ENCODE measurements at places on chromosomes 13 and 19.

DNA sequence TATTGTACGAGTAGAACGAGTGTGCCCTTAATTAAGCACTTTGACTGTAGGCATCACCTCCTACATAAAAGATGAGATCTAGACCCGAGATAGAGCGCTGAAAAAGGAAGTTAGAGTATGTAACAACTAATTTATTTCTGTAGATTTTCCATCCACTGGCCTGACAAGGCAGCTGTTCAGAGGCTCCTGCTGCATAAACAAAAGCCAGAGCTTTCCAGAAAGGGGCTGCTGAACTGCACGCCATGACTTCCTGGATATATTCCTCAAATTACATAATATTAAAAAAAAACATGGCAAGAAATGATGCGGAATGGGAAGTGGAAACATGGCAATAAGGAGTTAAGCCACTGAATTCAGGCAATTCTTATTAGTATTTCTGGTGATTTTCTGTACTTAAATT lies 89.7 kb downstream of the AKAP11 start:
- DNase-seq: no peak

GRCh38 chr19:51097166-51097738 lies 11.0 kb downstream of the CTU1 start:
- DNase-seq: peak; percentile 79

- no peak for DNase-seq
These were observed 19.4 kb downstream of the CNFN start for GRCh38 chr19:42370626-42371175.

GRCh38 chr13:112978561-112979405 lies 9.8 kb downstream of the MCF2L start:
- no peak for DNase-seq

GRCh38 chr13:27201661-27202060 lies 30.1 kb upstream of the USP12 start:
- DNase-seq: no peak

- DNase-seq: no peak
These were observed 71.2 kb upstream of the STK24 start for GRCh38 chr13:98648141-98648540.

DNA sequence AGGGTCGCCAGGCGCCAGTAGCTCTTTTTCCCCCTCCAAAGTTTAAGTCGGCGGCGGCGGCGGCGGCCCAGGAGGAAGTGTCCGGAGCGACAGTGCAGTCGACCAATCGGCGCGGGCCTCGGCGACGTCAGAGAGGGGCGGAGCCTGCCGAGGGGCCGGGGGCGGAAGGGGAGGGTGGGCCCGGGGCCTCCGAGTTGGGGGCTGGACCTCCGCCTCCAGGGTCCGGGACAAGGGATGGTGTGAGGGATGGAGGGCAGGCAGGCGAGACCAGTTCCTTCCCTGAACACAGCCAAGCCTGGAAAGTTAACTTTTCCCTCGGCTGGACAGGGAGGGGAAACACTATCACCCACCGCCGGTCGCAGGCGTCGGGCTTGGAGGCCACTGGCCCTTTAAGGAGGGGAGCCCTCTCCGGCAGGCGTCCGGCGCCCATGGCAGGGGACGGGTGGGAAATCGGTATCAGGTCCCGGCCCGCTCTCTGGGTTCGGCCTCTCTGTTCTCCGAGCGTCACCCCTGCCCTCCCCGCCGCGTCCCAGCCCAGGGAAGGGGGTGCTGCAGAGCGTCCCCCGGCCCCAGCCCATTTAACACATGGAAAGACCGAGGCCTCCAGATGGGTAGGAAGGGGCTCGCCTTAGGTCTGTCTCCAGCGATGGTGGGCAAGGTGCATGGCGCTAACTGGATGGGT lies at the start of gene PRKD2:
PRKD2 (minus strand) TSS at position 81 of the 682 bp plus-strand sequence. CDS start 744 bp downstream, outside the sequence.
- peak; percentile 87 for DNase-seq

- no peak for DNase-seq
These were observed 194.3 kb downstream of the GPC6 start for GRCh38 chr13:93420887-93421286.

GRCh38 chr19:45887200-45887710 lies 1.3 kb upstream of the IRF2BP1 start:
- DNase-seq: no peak

DNA sequence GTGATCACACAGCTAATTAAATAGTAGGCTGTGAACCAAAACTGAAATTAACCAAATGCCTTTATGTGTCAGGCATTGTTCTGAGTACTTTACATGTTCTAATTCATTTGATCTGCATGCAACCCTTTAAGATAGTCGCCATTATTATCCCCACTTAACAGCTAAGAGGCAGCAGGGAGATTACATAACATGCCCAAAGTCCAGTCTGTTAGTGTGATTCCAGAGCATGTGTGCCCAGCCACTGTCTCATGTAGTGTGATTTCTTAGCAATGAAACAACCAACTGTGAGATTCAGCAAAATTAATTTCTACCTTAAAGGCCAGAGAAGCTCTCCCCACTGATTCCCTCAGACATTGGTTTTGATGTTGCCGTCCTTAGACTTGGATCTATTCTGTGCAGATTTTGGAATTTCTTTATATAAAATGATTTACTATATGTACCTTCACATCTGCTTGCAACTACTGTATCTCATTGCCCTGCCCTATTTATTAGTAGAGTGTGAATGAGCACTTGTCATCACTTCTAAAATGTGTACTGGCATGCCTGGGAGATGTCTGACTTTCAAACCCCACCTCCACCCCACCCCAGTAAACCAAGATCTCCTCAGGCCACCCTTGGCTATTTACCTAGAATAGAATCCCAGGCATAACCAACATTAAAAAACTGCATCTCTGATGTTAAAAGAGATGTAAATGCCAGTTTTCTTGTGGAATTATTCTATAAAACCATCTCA lies 41.2 kb downstream of the POLR1D start:
- DNase-seq: no peak

DNA sequence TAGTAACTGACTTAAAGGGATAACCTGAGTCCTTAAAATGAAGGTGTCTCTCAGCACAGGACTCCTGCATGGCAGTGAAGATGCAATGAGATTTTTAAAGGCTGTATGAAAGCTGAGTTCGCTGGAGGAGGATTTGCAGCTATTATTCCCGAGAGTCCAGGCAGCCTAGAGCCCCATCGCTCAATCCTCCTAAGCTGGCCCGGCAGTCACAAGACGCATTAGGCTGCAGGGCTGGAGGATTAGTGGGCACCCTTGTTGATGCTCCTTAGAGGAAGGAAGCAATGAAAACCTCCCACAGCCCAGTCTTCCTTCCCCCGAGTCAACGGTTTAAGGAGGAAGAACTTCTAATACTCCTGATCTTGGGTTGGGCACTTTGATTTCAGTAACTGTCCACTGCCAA lies 239.5 kb downstream of the EFNB2 start:
- no peak for DNase-seq

DNA sequence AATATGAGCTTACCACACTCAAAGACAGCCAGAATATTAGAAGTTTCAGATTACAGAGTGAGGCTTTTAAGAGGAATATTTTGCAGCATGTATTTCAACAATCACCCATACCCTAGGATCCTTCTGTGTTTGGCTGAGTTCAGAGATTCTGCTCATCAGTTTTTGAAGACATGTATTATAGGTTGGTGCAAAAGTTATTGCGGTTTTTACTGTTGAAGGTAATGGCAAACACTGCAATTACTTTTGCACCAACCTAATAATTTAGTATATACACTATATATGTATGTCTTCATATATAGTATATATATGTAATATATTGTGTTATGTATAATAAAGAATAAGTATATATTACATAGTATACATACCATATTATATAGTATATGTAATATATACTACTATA lies 435.1 kb downstream of the IRS2 start:
- DNase-seq: no peak

DNA sequence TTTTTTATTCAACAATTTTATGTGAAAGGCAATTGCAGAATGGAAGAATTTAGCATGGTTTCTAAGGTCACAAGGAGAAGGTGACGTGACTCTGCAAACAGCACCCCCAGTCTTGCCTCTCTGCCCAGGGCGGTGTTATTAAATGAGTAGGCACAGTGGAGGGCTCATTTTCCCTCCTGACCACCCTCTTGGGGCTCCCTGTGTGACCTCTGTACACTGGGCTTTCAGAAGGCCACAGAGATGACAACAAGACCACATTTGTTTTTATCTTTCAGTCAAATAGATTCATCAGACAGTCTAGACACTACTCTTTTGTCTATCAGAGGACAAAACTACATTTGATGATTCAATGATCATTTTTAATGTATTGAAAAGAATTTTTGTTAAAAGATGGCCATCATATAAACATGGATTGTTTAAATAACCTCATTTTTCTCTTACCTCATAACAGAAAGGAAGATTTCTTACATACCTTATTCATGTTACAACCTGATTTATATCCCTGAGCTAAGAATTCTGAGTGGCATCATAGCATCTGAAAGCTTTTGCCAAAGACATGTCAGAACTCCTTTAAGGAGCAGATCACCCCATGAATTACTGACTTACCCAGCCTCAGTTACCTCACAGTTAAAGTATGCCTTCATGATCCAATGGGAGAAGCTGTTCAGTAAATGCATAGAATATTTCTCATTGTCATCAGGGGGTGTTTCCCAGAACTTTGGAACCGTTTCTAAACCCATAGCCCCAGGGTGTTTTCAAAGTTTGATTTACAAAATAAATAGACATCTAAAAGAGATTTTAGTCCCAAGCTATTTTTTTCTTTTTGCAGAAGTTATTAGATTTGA lies 184.0 kb upstream of the RFC3 start:
- no peak for DNase-seq

GRCh38 chr13:109713681-109714080 lies 72.7 kb downstream of the IRS2 start:
- no peak for DNase-seq

- no peak for DNase-seq
These were observed 19.9 kb upstream of the GDF15 start for GRCh38 chr19:18366021-18366435.
